Left lobe of liver (tissue), 2 donors: ENCODE measurements at places on chromosomes 16 and 17. TPM values are rescaled to one million over a fixed set of nuclear protein-coding genes. Genes with fewer than 3 reads are reported as not detected.

GRCh38 chr17:9285602-9286427 is 264.5 kb downstream of the NTN1 start:
- DNase-seq, result no peak

Gene NPIPB2
- 5.2 TPM for total RNA-seq

GRCh38 chr16:58628845-58629732 is 537 bp downstream of the CNOT1 start:
- DNase-seq, result peak; percentile 64

Gene C17orf78
- total RNA-seq, result not detected

Gene GPR142
- not detected for total RNA-seq

Gene KIF19
- total RNA-seq, result 0.58 TPM

DNA sequence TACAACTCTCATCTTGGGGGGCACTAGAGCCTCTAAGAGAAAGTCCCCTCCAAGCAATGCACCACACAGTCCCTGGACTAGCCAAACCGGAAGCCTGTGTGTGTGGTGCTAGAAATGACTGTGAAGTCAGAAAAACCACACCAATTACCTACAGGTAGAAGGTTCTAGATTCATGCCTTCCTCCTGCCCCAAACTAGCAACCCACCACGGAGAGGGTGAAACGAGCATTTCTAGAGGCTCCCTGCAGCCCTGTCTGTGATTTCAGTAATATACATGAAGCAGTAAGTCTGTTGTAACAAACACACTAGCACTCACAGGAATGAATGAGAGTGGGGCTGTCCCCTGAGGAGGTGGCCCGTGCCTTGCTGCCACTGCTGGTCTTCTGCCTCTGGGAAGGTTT is 13.6 kb downstream of the ZFHX3 start:
- no peak for DNase-seq

GRCh38 chr17:31449111-31449510 is 57.6 kb downstream of the RAB11FIP4 start:
- no peak for DNase-seq

DNA sequence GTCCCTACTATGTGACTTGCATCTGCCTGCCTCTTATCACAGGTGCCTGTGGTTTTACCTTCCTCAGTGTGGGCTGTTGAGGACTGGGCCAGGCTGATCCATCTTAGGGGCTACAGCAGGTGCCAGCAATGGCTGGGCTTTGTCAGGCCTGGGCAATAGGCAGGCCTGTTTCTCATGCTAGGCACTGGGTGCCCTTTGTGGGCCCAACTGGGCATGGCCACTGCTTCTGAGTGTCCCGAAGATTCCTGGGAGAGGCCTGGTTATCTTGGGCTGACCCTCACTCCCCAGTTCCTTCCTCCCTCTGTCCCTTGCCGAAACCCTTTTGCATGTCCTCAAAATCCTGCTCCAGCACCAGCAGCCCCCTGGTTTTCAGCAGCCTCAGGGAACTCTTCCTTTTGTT is 1024.9 kb downstream of the KCNJ18 start:
- DNase-seq, result no peak
